ENCODE measurements at places on chromosomes 1 and 21.

DNA sequence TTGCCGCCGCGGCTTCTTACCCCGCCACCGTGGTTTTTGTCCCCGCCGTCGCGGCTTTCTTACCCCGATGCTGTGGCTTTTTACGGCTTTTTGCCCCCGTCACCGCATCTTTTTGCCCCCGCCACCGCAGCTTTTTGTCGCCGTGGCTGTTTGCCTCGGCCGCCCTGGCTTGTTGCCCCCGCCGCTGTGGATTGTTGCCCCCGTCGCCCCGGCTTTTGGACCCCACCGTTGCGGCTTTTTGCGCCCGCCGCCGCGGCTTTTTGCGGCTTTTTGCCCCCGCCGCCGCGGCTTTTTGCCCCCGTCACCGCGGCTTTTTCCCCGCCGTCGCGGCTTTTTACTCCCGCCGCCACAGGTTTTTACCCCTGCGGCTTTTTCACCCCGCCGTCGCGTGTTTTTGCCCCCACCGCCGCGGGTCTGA lies 3934.3 kb downstream of the SRGAP2C start:
- no peak for DNase-seq

- peak; percentile 69 for DNase-seq
Observed at GRCh38 chr1:200139661-200140250, 112.2 kb downstream of the NR5A2 start.

DNA sequence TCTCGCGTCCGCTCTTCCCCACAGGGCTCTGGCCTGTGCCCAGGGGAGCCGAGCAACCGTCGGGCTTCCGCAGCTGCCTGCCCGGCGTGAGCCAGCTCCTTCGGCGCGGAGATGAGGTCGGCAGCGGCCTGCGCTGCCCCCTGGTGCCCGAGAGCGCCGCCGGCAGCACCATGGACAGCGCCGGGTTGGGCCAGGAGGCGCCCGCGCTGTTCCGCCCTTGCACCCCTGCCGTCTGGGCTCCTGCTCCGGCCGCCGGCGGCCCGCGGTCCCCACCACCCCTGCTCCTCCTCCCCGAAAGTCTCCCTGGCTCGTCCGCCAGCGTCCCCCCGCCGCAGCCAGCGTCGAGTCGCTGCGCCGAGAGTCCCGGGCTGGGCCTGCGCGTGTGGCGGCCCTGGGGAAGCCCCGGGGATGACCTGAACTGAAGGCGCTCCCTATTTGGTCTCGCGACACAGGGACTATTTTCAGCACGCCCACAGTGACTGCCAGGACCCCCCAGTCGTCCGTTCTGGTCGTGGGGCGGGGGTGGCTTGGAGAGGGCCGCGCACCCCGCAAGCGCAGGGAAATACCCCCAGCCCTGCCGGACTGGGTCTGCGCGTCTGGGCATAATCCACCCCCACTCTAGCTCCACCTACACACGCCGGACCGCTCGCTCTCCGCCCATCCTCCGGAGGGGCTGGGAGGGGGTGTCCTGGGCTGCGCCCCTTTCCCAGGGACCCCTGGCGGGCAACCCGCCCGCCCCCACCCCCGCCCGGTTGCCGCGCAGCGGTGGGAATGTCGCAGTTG lies 1.3 kb downstream of the HES3 start:
- DNase-seq, result peak; percentile 74

- no peak for DNase-seq
Observed at GRCh38 chr1:246184503-246184902, 322.6 kb downstream of the SMYD3 start.

DNA sequence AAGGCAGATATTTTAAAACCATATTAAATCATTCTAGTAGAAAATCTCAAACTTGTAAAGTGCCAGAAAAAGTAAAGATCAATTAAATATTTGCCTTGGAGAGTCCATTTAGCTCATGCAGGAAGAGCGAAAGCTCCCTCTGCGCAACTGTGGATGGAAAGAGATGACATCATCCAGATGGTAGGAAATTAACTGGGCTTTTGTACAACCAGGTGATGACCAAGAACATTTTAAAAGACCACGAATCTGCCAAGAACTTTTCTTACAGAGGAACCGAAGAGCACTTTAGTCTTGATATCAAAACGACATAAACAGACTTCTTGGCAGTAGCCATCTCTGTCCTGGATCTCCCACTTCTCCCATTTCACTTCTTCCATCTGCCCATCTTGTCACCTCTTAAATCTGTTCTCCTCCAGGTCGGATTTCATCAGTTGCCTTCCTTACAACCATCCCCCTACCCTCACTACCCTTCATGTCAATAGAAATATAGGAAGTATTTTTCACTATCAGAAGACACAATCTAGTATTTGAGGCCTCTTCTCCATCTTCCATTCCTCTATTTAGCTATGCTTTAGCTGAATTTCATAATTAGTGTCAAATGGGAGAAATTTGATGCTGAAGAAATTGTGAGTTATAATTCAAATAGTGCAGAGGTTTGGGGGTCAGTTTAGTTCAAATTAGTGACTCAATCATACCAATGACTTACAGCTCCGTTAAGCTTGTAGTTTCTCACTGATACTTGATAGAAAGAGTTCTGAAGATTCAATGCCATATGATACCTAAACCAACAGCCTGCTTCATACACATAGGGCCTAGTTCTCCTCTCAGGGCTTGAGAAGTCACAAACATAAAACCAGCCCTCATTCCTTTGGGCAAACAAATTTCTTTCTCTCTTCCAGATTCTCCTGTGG lies 22.0 kb upstream of the DNASE2B start:
- DNase-seq, result peak; percentile 60

GRCh38 chr1:245609354-245610150 lies 454.8 kb downstream of the KIF26B start:
- no peak for DNase-seq

- no peak for DNase-seq
Observed at GRCh38 chr1:24021403-24022266, 41.5 kb upstream of the SRSF10 start.

DNA sequence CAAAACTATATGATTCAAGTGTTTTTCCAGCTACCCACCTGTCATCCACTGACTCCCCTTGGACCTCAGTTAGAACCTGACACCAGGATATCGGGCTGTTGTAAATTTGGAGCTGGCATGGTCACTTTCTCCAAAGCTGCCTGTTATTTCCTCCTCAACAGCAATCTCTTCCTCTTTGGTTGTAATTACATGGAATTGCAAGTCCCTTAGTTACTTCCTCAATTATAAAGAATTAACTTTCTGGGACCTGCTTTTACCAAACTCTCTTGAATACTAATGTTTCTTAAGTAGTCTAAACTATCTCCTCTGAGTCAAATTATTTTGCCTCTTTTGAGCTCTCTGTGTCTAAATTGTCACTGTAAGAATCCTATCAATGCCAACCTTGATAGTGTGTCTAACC lies 150.3 kb upstream of the SGIP1 start:
- no peak for DNase-seq

Data from iris pigment epithelial cell (primary cell).